ENCODE measurements at places on chromosomes 3 and 15.
A peak's percentile ranks its signal among the peaks of the same experiment; 100 is the strongest.

DNA sequence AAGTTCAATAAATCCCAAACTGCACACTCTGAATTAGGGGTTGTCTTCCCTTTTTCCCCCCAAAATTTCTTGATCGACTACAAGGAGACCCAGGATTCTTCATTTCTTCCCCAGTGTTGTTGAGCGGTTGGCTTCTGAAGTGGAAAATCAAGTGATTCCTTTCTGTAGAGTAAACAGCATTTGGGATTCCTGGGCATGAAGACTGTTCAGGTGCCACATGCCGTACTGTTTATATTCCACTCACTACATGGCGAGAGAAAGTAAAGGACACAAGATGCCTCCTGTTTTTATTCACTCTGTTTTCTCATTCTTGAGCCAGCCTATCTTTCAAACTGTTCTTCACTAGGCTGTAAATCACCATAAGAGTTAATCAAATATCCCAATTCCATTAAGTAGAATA lies 12.6 kb downstream of the FSTL1 start:
- DNase-seq: no peak
- peaks cover 2% of the 10 kb centered on the region for H3K27me3 ChIP-seq
- peaks cover 1% of the 10 kb centered on the region for H3K4me1 ChIP-seq

GRCh38 chr3:169189486-169189885 lies 474.0 kb downstream of the MECOM start:
- H3K27ac ChIP-seq: no peak overlapping the region
- DNase-seq: no peak
- H3K4me1 ChIP-seq: no peaks in the 10 kb centered on the region

DNA sequence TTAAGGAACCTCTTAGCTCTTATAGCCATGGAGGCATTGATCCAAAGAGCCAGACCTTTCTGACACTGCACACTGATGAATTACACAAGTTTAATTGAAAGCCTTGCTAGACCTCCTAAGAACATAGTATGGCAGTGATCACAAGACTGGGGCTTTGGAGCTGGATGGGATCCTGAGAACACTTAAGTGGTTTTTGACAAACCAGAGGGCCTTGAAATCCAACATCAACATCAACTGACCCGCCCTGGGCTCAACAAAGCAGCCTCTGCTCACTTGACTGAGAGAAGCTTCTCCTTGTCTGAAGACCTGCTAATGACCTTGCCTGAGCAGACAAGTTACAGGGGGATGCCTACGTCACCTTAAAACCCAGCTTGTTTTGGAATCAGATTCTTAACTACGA lies 257.6 kb downstream of the KLF13 start:
- H3K4me3 ChIP-seq: no peak overlapping the region
- peaks cover 48% of the 10 kb centered on the region for H3K36me3 ChIP-seq
- peaks cover 8% of the 10 kb centered on the region for H3K4me1 ChIP-seq

DNA sequence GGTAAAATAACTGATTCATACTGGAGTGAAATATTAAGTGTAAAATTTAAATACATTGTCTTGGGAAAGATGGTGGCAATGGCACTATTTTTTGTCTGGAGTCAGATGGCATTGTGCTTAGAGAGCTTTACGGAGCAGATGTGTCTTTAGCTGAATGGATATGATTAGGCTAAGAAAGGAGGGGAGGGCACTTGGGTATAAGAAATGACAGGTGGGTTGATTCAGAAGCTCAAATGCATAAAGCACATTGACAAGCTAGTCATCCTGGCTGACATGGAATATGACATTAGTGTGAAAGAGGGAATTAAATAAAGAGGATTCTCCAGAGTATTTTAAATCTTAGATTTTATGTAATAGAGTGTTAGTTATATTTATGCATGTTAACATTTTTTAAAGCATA lies 570.1 kb upstream of the CBLB start:
- no peak for DNase-seq
- H3K36me3 ChIP-seq: no peaks in the 10 kb centered on the region
- peak overlapping the region; percentile 67 for H3K27ac ChIP-seq
- peaks cover 38% of the 10 kb centered on the region for H3K4me1 ChIP-seq

DNA sequence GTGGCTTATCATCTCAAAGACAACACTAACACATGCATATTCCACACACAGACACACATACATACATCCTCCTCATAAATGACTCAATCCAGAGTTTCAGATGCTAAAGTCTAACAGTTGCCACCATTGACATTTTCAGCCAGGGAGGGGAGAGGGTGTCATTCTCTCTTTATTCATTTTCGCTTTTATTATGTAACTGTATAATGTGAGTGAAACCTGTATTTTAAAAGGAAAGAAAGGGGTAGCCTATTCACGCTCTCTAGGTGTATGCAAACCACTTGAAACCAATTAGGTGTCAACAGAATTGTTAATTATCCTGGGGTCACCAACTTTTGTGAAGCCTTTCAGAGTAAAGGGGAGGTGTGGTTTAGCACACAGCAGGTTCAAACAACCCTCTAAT lies 1282.9 kb downstream of the ROBO2 start:
- H3K27me3 ChIP-seq: no peaks in the 10 kb centered on the region
- no peak overlapping the region for H3K4me3 ChIP-seq
- peaks cover 17% of the 10 kb centered on the region for H3K36me3 ChIP-seq

- no peak for DNase-seq
- no peak overlapping the region for H3K27ac ChIP-seq
- H3K27me3 ChIP-seq: no peaks in the 10 kb centered on the region
- no peak overlapping the region for H3K4me3 ChIP-seq
- H3K36me3 ChIP-seq: no peaks in the 10 kb centered on the region
Observed at GRCh38 chr3:101519685-101520365, 6.8 kb upstream of the SENP7 start.

GRCh38 chr3:144585953-144586352 lies 614.3 kb downstream of the DIPK2A start:
- H3K27me3 ChIP-seq: no peaks in the 10 kb centered on the region
- no peak overlapping the region for H3K27ac ChIP-seq
- no peak overlapping the region for H3K4me3 ChIP-seq
- DNase-seq: no peak
- no peaks in the 10 kb centered on the region for H3K36me3 ChIP-seq
- H3K4me1 ChIP-seq: no peaks in the 10 kb centered on the region

Measured in glutamatergic neuron (in vitro differentiated cells).